ENCODE measurements at places on chromosomes 16 and 17.

DNA sequence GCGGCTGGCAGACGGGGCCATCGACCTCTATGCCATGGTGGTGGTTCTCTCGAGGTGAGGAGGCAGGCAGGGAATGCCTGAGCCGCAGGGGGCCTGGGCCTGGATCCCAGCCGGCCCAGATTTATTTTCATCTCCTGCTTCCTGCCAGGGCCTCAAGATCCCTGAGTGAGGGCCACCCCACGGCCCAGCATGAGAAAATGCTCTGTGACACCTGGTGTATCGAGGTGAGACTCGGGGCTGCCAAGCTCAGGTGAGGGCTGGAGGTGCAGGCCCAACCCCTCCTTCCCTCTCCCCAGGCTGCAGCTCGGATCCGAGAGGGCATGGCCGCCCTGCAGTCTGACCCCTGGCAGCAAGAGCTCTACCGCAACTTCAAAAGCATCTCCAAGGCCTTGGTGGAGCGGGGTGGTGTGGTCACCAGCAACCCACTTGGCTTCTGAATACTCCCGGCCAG lies 4.9 kb downstream of the ACADVL start:
- DNase-seq: no peak

GRCh38 chr16:83520596-83520995 lies 287.2 kb upstream of the HSBP1 start:
- DNase-seq: no peak

GRCh38 chr16:50092891-50093290 lies 27.1 kb downstream of the HEATR3 start:
- no peak for DNase-seq

DNA sequence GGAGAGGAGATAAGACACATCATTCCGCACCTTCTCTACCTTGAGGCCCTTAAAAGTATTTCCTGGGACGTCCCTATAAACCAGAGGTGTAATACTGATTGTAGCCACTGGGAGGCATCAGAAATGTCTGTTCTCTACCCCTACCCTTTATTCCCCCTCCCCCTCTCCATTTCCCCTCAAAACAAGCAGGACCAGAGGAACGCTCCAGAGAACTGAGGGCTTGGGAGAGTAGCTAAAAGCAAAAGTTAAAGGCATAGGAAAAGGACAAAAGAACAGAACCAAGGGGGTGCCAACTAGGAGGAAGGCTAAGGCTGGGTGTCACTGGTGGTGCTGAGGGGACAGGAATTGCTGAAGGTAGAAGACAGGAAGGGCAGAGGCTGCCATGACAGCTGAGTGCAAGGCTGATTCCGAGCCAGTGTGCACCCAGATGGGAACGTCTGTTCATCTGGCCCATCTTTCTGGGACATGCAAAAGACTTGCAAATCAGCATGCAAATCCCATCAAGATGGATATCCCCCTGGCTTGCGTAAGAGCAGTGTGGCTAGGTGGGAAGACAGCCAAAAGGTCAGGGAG lies 6.7 kb downstream of the CAMTA2 start:
- no peak for DNase-seq

GRCh38 chr17:951325-952132 lies 28.0 kb downstream of the NXN start:
- no peak for DNase-seq

GRCh38 chr17:81034168-81034777 lies 678 bp upstream of the BAIAP2 start:
- no peak for DNase-seq

DNA sequence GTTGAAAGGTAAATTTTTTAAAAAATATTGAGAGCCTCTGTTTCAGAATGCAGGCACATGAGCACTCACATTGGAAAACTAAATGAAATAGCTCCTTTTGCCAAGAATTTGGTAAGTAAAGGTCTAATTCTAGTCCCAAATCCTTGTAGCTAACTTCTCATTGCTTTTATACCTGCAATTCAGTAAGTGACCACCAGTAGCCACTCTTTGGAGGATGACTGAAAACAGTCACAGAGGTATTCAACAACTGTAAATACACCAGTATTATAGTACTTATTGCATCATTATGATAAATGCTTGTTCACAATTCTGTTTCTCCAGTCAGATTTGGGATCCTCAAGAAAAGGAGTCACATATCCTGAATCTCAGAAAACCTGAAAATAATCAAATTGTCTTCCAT lies 562.4 kb upstream of the CDH11 start:
- no peak for DNase-seq

DNA sequence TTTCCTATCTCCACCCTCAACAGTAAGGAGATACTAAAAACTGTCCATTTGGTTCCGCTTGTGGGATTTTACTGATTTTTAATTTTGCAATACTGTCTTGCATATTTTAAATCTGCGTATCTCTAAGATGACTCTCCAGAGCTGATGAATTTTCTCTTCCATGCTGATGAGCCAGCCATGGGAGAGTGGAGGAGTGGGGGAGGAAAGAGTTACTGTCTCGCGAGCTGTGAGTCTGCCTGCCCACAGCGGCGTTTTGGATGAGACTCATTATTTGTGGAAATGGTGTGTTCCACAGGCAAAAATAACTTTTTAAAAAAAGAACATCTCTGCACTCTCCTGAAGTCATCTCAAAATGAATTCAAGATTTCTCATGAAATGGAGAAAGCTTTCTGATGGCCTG lies 34.6 kb upstream of the MYOCD start:
- no peak for DNase-seq

DNA sequence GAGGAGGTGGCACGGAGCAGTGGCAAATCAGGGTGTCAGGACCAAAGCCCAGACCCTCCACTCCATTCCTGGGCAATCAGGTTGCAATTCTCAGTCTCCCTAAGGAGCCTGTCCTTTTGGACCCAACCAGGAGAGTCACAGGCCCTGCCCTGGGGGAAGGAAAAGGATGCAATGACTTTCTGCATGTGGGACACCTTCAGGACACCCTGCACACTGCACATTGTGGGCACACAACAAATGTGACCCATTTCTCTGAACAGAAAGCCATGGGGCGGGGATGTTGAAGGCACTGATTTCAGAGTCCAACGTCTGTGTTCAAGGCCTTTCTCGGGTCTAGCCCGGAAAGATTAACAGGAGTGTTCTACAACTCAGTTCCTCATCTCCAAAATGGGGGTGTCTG lies 286.2 kb upstream of the FOXF1 start:
- no peak for DNase-seq

DNA sequence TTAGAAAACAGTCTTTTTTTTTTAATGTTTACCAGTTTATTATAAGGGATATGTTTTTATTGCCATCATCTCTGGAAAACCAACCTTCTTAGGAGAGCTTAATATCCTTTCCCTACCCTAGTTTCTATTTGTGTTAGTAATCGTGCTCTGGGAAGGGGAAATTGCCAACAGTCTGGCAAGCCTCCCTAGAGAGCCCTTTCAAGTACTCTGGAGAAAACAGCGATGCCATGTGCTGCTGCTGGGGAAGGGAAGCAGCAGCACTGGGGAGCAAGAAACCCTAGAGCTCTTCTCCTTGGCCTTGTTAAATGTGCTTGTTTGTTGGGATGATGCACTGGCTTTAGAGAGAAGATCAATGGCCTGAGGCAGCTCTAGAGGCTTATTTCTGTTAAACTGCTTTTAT lies 10.3 kb downstream of the RETREG3 start:
- DNase-seq: no peak

DNA sequence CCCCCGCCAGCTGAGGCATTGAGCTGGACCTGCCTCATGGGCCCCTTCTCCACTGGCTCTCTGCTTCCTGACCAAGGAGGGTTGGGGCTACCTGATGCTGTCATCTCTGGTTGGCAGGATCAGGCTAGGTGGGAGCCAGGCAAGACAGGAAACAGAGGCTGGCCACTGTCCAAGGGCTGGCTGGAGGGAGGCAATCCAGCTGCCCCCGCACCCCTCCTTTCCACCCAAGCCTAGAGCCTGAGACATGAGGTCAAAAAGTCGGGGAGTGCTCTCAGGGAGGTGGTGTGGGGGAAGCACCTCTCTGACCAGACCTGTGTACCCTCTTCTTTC lies 14.5 kb downstream of the NGFR start:
- no peak for DNase-seq

DNA sequence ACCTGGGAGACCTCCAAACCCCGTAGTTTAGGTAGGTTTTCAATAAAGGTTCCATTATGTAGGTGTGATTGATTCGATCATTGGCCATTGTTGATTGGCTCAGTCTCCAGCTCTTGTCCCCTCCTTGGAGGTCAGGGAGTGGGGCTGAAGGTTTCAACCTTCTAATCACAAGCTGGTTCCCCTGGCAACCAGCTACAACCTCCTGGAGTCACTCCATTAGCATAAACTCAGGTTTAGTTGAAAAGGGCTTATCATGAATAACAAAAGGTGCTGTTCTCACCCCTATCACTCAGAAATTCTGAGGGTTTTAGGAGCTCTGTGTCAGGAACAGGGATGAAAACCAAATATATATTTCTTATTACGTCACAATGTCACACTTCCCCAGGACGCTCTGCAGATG lies 28.5 kb downstream of the TMEM132E start:
- DNase-seq: no peak

DNA sequence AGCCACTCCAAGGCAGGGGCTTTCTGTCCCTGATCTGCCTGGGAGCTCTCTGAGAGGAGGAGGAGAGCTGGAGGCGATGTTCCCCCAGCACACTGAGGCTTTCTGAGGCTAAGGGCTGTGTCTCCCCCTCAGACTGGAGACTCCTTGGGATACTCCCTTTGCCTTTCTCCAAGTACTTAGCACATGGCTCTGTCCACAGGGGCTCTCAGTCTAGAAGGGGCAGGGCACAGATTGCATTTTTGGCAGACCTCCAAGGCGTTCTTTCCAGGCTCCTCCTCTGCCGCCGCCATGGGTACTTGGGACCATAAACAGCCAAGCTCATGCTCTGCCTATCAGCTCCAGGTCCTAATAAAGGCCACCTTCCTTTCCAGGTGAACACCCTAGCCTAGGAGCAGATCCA lies 1.8 kb upstream of the GIP start:
- no peak for DNase-seq

GRCh38 chr17:82436601-82437324 lies 13.8 kb downstream of the CYBC1 start:
- no peak for DNase-seq
